ENCODE measurements at places on chromosomes 11 and 22.

DNA sequence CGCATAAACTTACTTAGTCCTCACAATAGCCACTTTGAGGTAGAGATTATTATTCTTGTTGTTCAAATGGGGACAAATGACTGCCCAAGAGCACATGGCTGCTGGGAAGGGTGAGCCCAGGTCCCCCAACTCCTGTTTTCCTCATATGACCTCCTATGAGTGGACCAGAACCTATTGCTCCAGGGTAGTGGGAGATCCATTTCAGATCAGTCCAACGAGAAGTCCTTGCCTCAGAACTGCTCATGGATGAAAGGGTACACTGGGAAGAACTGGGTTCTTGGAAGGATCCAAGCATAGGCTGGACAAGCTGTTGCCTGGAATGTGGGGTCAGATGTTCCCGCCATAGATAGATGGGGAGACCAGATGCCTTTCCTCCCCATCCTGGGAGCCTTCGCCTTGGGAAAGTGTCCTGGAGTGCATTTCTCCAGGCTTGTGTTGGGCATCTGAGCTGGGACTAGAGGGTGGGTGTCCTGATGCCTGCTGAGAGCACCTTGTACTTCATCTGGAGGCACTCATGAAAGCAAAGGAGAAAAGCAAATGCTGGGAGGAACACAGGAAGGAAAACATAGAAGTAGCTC is 146.3 kb upstream of the B3GAT1 start:
- DNase-seq = no peak

DNA sequence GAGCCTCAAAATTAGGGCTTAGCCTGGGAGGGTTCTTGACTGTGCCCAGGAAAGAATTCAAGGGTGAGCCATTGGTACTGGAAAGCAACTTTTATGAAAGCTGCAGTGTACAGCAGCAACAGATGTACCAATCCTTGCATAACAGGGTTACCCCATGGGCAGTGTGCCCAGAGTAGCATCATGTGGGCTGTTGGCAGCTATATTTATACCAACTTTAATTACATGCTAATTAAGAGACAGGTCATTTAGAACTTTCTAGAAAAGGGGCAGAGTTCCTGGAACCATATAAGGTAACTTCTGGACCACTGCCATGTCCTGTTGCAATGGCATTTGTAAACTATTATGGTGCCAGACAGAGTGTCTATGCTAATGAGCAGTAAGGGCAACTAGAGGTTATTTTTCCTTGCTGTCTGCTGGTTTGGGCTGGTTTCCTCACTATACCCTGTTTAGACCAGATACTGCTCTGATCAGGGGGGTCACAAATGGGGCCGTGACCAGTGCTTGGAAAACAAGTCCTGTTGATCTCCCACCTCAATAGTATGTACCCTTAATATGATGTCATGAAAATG is 1120.5 kb upstream of the RAG2 start:
- DNase-seq = no peak

- DNase-seq = no peak
Measured at GRCh38 chr11:78786086-78786485, 211.4 kb upstream of the NARS2 start.

- no peak for DNase-seq
Measured at GRCh38 chr11:2944530-2944929, 15.3 kb upstream of the PHLDA2 start.

- DNase-seq = no peak
Measured at GRCh38 chr22:23384923-23385677, 195.0 kb downstream of the IGLL1 start.

GRCh38 chr22:32240461-32240860 is 14.7 kb downstream of the SLC5A4 start:
- no peak for DNase-seq

- no peak for DNase-seq
Measured at GRCh38 chr11:90650153-90650552, 427.3 kb upstream of the CHORDC1 start.

- DNase-seq = no peak
Measured at GRCh38 chr11:416051-416756, 1.4 kb upstream of the SIGIRR start.

DNA sequence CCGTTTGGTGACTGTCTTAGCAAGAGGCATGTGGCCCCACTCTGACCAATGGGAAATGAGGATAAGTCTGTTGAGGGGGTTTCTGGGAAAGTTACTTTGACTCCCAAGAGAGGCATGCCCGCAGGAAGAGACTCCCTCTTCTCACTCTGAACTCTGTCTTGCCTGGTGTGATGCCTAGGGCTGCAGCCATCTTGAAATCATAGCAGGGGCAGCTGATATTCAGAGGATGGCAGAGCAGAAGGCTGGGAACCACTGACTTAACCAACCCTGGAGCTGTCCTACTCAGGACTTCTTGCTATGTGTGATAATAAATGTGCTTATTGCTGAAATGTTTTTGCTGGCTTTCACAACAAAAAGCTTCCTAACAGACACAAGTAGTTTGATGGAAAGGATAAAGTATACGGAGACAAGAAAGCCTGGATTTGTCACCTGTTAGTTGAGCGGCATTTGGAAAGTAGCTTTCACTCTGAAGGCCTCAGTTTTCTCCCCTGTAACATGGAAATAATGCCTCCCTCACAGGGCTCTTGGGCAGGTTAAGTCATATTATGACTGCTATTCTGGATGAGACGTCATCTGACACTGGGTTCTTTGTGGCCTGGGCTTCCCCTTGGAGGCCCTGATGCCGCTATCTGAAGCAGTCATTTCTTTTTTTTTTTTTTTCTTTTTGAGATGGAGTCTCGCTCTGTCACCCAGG is 128.5 kb downstream of the CEP164 start:
- no peak for DNase-seq

DNA sequence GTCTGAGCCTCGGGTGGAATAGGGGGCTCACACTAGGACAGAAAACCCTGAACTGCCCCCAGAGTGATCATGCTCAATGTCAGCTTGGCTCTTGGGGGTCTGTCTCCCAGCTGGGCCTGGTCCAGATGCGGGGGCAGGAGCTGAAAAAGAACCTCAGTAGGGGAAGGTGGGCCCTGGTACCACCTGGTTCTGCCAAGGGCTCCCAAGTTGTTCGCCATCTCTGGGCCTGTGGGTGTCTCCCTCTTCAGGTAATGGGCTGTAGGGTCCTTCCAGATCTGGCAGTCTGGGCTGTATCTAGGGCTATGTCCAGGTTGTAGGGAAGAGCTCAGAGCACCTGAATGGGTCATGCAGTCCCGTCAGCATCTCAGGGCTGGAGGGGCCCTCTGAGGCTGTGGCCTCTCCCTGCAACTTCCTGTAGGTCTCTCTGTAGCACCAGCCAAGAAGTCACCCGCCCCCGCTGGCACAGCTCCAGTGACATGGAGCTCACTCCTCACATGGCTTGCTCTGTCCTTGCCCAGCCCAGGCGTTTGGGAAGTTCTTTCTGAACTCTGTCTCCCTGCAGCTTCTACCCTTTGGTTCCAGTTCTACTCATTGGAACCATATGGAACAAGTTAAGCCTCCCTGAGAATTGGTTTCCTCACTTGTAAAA is 33.0 kb upstream of the SOX10 start:
- peak; percentile 94 for DNase-seq

GRCh38 chr22:45670981-45671782 is 452 bp upstream of the ATXN10 start:
- DNase-seq = no peak

GRCh38 chr11:104584823-104585222 is 313.4 kb downstream of the CASP12 start:
- DNase-seq = no peak

DNA sequence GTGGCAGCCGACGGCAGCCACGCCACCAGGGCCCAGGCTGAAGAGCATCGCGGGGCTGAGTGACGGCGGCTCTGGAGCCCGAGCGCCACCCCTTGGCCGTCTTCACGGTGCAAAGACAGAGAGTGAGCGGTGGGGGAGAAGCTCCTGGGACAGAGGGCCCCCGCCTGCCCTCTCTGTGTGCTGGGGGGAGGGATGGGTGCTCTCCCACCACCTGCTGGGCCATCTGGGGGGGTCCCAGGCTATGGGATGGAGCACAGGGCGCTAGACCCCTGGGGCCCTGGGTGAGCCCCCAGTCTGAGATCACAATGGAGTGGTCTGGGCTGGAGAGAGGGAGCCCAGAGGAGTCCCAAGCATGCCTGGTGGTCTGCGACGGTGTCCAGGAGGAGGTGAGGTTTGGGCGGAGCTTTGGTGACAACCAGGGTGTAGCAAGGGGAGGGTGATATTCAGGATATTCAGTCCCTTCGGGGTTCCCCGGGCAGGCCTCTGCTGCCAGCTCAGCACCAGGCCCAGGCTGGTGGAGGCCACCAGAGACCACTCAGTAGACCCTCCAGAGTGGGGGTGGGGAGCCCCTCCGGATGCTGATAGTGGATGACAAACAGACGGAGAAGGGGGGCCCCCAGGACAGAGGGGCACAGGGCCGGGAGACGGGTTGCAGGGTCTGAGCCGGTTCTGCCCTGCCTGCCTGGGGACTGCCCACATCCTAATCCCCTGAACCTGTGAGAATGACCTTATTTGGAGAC is 78.1 kb upstream of the PRR5 start:
- DNase-seq = no peak

- no peak for DNase-seq
Measured at GRCh38 chr11:5102246-5102645, 32.9 kb downstream of the OR52E1 start.

- peak; percentile 82 for DNase-seq
Measured at GRCh38 chr11:8810540-8811301, 100.3 kb upstream of the AKIP1 start.

- DNase-seq = no peak
Measured at GRCh38 chr11:134785660-134786284, 373.7 kb upstream of the B3GAT1 start.

- peak; percentile 56 for DNase-seq
Measured at GRCh38 chr11:100932474-100933100, 197.0 kb downstream of the PGR start.

- no peak for DNase-seq
Measured at GRCh38 chr11:107337917-107338316, 119.7 kb downstream of the CWF19L2 start.

DNA sequence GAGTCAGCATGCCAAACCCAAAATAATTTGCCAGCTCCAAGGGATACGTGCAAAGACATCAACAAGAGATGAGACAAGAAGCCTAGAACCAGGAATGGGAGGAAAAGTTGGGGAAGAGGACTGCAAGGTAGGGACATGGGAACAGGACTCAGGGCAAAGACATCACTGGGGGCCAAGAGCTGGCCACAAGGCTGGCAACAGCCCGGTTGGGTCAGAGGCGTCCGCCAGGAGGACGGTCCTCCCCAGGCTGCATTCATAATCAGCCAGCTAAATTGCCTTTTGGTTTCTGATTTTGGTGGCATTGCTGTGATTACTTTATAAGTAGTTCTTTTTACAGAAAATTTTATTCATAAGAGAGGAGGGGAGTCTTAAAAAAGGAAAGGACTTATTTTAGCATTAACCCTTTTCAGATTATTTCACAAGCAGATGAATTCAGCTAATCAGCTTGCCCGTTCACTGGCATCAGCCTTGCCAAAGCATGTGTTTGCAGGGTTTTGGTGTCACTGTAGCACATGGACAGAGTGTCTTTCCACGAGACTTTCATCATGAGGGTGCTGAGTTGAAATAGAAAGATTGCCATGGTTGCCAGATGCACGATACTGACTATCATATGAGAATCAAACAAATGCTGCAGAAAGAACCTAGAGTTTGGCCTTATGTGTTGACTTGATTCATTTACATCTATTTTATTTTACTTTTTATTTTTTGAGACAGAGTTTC is 23.2 kb upstream of the NAV2 start:
- no peak for DNase-seq

DNA sequence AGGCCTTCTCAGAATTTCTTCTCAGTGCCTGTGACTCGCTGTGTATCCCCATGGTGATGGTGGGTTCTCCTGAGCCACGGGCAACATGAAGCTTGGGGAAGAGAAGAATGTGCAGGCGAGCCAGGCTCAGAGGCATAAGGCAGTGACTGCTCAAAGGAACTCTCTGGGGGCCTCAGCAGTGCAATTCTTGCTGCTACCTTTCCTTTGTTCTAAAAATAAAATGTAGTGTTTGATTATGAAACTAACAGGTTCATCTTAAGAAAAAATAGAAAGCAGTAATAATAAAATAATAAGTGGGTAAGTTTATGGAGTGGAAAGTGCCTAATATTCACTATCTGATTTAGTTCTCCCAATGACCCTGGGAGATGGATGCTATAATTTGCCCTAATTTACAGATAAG is 46.7 kb downstream of the MEI1 start:
- DNase-seq = no peak

- no peak for DNase-seq
Measured at GRCh38 chr11:128506356-128506755, 81.0 kb downstream of the ETS1 start.

GRCh38 chr11:54944211-54944610 is 237.6 kb downstream of the OR4A5 start:
- no peak for DNase-seq

- no peak for DNase-seq
Measured at GRCh38 chr11:35036639-35037038, 102.3 kb upstream of the CD44 start.

- no peak for DNase-seq
Measured at GRCh38 chr22:50705219-50705691, 32.6 kb downstream of the SHANK3 start.

- no peak for DNase-seq
Measured at GRCh38 chr11:2298131-2298794, 3.5 kb downstream of the C11orf21 start.

GRCh38 chr11:83336993-83337392 is 50.8 kb upstream of the CCDC90B start:
- no peak for DNase-seq

DNA sequence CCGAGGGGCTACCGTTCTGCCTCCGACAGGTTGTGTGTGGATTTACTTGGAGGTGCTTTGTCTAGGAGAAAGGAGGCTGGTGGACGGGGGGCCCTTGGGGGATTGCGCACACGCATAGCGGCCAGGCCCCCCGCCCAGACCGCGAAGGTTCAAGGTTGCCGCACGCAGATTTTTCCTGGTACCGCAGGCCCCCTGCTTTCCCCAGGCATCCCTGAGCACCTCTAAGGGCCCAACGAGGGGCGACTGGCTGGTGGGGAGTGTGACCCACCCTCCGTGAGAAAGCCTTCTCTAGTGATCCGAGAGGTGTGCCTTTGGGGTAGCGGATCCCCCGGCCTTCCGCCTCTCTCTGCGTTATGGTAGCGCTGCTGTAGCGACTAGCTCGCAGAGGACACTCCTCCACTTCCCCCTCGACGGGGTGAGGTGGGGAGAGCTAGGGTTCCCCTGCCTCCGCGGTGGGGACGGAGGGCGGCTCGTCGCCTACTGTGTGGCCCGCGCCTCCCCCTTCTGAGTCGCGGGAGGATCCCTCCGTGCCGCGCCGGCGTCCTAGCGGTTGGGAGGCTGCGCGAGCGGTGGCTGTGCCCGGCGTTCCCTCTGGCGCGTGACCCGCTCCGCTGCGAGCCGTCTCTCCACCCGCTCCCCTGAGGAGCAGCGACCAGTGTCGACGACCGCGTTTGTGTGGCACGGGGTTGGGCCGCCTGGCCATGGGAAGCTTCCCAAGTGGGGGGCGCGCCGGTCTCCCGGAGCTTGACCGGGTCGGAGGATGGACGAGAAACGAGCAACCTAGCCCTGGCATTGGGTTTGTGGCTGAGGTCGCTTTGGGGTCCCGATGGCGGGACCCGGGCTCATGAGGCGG is 3900.0 kb upstream of the OR11H1 start:
- no peak for DNase-seq

- DNase-seq = peak; percentile 26
Measured at GRCh38 chr11:40125054-40125453, 1334.4 kb downstream of the LRRC4C start.

- no peak for DNase-seq
Measured at GRCh38 chr11:26158251-26158650, 173.7 kb upstream of the ANO3 start.

- no peak for DNase-seq
Measured at GRCh38 chr11:8065031-8065430, 16.0 kb upstream of the TUB start.

GRCh38 chr11:66722745-66723651 is 6.0 kb downstream of the SPTBN2 start:
- no peak for DNase-seq
